ENCODE measurements at places on chromosomes 11 and 22. TPM values are rescaled to one million over a fixed set of nuclear protein-coding genes. Genes with fewer than 3 reads are reported as not detected.

GRCh38 chr22:39920134-39920743, 19.4 kb downstream of the GRAP2 start:
- no peak for DNase-seq

Gene DNAJB7
- not detected for total RNA-seq

Gene SHANK2
- 16.9 TPM for total RNA-seq

DNA sequence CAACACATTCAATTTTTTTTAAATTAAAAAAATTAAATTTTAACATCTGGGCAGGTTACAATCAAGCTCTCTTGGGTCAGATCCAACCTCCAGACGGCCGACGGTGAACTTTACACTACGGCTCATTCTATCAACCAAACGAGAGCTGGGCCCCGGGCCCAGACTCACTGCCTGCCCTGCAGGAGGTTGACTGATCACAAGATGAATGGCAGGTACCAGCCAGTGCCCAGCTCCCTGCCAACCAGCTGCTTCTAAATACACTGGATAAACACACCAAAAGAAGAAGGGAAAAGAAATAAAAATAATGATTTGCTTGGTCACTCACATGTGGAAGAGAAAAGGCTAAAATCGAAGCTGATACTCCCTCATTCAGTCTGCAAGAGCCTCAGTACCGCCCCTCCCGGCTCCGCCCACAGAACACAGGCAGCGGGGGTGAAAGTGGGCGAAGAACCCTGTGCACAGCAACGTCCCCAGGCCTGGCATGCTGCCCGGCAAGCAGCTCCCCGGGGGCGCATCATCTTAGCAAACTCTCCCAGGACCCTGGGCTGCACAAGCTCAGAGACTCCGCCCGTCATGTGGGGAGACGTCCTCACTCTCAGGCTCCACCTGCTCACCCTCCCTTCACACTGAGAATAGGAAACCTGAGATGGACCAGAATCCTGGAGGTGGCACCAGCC, 303.4 kb downstream of the SHANK2 start:
- DNase-seq, result no peak

- no peak for DNase-seq
Observed at GRCh38 chr22:19086896-19087295, 35.3 kb downstream of the DGCR2 start.

DNA sequence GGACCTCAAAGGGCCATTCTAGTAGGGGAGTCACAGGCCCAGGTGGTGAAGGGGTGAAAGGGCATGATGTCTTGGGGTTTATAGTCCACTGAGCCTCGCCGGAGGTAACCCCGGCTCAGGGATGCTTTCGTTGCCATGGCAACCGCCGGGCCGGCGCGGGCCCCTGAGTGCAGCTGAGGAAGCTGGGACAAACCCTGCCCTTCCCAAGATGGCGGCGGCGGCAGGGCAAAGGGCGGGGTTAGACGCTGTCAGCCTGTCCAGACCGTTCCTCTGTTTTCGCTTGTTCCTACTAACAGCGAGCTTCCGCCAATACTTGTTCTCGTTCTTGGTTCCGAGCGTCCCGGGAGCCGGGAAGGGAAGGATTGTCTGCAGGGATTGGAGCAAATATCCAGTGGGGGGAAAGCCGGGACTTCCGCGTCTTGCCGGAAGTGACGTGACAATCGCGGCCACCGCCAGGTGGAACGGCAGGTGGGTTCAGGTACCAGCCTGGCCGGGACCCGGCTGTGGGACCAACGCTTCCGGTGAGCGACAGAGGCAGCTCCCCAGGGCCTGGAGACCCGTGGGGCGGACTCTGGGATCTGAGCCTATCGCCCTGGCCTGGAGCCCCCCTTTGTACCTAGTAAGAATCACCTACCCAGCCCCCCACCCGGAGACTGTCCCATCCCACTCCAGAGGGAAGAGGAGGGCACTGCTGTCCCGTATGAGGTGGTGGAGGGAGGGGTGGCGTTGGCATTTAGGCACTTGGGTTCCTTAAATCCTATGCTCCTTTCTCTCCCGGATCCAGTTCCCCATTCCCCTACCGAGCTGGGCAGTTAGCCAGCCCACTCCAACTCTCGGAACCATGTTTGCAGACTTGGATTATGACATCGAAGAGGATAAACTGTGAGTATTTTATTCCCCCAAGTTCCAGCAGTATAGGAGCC, at the start of gene PICK1:
TSS of gene PICK1 (plus strand) at position 436 of the 923 bp plus-strand sequence. CDS start at position 842, 406 bp downstream.
- peak; percentile 91 for DNase-seq

DNA sequence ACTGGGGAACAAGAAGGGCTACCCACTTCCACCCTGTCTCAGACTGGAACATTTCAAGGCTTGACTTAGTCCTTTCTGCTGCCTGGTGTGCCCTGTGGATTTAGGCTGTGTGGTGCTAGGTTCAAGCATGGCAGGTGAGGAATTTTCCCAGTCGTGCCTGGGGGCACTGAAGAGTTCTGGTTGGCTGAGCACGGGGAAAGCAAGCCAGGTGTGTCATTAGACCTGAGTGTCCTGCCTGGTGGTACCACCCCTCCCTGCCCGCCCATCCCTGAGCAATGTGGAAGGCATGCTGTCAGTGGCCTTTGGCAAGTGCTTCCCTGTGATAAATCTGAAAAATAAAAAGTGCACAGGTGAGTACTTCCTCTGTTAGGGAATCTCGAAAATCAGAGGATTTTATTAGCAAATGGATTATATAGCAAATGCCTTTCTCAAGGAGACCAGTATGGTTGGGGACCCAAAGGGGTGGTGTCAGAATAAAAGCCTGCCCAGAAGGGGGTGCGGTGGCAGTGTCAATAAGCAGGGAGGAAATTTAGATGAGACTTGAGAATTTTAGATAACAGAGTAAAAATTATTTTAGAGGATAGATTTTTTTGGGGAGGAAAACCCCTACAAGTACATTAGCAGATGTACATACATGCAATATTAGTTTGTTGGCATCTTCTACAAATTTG, 22.8 kb downstream of the TEAD1 start:
- peak; percentile 57 for DNase-seq

GRCh38 chr22:39666926-39667325, 96.4 kb downstream of the CACNA1I start:
- no peak for DNase-seq

Gene DDTL
- 3.4 TPM for total RNA-seq

- DNase-seq, result no peak
Observed at GRCh38 chr11:24697522-24698111, 200.8 kb downstream of the LUZP2 start.

Gene BAIAP2L2
- total RNA-seq, result 1.0 TPM

DNA sequence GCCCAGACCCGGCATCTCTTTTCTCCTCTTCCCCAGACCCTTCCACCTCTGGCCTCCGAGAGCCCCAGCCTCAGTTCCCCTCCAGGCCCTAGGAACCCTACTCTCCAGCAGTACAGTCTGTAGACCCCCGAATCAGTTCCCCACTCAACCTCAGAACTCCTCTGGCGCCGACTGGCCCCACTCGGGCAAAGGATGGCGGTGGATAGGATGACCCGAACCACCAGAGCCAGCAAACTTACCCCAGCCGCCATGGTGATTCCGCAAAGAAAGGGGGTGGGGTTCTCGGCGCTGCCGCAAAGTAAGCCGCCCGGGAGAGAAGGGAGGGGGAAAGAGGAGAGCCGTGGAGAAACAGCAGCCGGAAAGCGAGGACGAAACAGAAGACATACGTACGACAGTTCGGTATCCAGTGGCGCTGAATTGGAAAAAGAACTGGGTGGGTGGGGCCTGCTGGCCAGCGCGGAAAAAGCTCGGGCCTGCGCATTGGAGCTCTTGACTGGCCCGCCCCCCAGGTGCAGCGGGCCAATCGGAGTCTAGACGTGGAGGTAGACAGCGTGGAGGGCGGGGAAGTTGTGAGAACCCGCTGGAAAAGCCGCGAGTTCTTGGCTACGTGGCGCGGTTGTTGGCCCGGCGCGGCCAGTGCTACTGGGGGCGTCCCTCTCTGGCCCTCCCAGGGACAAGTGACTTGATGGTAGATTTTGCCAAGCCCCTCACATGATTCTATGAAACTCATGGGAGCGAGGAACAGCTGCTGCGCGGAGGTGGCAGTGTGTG, at the start of gene EEF1G:
TSS of gene EEF1G (minus strand) at position 300 of the 771 bp plus-strand sequence. CDS start at position 251, 49 bp downstream.
- DNase-seq, result peak; percentile 99

GRCh38 chr11:61994981-61995380, 27.5 kb upstream of the FTH1 start:
- DNase-seq, result no peak

DNA sequence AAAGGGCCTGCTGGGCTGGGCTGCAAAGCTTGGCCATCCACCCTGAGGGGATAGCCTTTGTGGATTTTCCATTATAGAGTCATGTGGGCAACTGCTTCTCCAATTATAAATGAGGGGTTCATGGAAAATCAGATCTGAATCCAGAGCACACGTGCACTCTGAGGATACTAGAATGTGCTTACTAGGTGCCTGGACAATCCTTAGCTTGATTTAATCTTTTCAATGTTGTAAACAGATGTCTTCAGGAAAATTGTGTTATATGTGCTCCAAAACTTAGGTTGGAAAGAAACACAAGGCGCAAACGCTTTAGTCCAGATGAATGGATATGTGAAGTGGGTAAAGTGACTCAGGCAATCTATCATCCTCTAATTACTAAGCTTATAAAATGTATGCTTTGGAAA, 92.0 kb downstream of the SLC17A6 start:
- no peak for DNase-seq

Gene PGA3
- total RNA-seq, result not detected

DNA sequence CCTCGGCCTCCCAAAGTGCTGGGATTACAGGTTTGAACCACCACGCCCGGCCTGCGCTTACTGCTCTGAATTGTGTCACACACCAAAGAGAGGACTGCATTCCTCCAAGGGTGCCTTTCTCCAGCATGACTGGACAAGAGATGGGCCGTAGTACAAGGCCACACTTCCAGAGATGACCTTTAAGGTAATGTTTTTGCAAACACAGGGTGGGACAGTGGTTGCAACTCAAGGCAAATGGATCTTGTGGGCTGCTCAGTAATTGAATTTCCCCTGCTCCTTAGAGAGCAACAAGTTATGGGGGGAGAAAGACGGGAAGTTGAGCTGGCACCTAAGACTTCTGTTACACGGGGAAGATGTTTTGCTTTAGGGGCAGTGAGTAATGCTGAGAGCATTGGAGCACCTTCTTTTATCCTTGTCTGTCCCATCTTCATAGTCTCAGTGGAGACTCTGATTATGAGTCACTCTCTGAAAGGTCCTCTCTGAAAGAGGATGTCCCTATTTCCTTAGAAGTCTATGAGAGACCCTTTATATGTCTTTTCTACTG, 66.3 kb downstream of the C11orf91 start:
- DNase-seq, result peak; percentile 73

Gene AMOTL1
- 27.6 TPM for total RNA-seq

- DNase-seq, result no peak
Observed at GRCh38 chr11:2958251-2958650, 29.0 kb upstream of the PHLDA2 start.

- DNase-seq, result no peak
Observed at GRCh38 chr11:95187723-95188122, 43.3 kb downstream of the SESN3 start.

DNA sequence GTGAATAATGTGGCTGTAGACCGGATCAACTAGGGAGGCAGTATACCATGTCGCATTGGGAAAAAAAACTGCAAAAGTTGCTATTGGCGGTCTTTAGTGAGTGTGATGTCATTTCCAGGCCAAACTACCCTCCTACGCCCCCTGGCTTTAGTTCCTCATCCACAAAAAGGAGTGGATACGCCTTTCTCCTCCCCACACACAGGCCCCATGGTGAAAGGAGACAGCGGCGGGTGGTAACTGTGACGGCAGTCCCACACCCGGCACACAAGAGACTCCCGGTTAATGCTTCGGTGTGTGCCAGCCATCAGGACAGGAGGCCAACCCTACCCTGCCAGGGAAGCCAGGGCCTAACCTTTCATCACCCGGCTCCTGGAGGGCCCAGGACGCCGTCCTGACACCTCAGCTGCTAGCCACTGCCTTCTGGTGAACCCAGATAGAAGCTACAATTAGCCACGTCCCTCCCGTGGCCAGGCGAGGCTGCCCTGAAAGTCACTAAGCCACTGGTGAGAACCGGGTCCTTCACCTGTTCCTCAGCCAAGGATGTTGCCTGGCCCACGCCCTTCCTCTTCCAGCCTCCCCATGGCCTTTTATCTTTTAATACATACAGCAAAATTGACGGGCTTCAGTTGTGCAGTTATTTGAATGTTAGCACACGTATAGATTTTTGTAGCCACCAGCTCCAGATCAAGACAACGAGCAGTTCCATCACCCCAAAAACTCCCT, 10.8 kb downstream of the TP53I11 start:
- no peak for DNase-seq

GRCh38 chr11:110374921-110375320, 54.8 kb upstream of the FDX1 start:
- DNase-seq, result no peak

DNA sequence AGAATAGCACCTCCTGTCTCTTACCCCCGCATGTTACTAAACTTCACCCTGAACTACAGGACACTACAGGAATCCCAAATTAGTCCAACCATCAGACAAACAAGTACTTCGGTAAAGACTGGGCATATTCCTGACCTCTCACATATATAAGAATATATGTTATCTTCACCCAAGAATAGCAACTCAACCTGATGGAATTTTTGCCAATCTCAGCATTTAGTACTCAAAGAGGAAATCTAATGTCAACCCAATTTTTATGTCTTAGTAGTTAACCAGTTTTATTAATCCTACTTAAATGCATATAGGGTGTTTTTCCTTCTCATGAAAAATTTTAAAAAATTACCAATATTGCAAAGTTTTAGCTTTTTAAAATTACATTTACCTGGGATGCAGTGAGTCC, 26.2 kb downstream of the PGR start:
- DNase-seq, result no peak

DNA sequence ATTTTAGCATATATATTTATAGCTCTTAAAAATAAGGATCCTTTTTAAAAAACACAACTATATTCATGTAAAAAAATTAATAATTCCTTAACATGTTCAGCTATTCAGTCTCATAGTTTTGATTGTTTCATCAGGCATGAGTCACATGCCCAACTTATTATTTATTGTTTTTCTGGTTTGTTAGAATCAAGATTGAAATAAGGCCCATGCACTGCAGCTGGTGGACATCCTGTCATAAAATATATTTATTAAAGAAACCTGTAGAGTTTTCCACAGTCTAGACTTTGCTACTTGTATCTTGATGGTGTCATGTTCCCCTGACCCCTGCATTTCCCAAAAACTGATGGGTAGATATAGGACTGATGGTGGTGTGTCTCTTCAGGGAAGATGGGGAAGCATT, 77.4 kb downstream of the PARVA start:
- no peak for DNase-seq

Gene OR5P2
- not detected for total RNA-seq

- no peak for DNase-seq
Observed at GRCh38 chr11:15665368-15665871, 550.7 kb downstream of the INSC start.

GRCh38 chr11:17561526-17561925, 14.5 kb downstream of the OTOG start:
- DNase-seq, result no peak

Gene CYB561A3
- total RNA-seq, result 34.1 TPM

GRCh38 chr22:34236527-34236926, 316.3 kb upstream of the LARGE1 start:
- DNase-seq, result no peak

Gene TREH
- 0.15 TPM for total RNA-seq
